ENCODE measurements at places on chromosomes 5 and 9.
A peak's percentile ranks its signal among the peaks of the same experiment; 100 is the strongest.

DNA sequence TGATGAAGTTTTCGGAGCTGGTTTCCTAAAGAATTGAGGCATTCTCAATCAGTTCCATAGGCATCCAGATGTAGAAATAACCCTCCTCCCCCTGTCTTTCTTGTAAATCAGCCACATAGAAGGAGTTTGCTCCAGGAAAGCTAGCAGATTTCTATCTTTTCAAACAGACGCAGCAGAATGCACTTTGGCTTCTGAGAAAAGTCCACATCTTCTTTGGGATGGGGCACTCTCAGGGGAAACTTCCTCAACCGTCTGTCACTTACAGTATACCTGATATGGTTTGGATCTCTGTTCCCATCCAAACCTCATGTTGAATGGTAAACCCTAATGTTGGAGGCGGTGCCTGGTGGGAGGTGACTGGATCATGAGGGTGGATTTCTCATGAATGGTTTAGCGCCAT, 94.1 kb downstream of the SNCAIP start:
- no peak for DNase-seq

DNA sequence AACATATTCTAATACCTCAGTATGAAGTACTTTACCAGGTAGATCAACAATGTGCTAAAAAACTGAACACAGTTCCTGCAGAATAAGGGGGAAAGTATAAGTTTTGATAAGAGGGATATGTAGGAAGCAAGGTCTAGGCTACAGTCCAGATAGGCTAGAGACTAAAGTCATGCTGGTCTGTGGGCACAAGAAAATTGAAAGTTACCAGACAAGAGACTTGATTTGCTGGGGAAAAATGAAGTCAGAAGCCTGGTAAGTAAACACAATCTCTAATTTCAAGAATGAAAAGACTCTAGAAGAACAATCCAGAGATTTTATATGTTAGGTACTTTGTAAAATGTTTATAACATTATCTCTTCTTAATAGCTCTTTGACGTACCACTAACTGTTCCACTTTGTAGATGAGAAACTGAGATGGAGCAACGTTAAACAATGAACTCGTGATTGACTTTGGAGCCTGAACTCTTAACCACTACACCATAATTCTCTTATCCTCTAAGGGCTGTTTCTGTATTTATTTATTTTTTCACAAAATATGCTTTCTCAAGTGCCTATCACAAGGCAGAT, 19.5 kb downstream of the ADAMTS6 start:
- DNase-seq: no peak

DNA sequence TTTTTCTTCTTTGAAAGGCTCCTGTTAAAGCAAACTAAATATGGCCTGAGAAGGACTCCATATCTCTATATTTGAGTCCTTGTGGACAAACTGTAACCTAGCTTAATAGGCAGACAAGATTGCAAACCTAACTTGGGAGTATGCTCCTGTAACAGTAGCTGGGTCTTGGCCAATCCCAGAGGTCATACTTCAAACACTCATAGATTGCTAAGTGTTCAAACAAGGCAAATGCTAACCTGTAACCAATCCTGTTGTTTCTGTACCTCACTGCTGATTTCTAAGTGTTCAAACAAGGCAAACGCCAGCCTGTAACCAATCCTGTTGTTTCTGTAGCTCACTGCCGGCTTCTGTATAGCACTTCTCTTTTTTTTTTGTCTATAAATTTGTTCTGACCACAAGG, 50.6 kb upstream of the CLK4 start:
- no peak for DNase-seq

GRCh38 chr9:107208121-107208520, 75.0 kb upstream of the RAD23B start:
- no peak for DNase-seq

GRCh38 chr5:126917918-126918614, 112.3 kb downstream of the MARCHF3 start:
- no peak for DNase-seq

DNA sequence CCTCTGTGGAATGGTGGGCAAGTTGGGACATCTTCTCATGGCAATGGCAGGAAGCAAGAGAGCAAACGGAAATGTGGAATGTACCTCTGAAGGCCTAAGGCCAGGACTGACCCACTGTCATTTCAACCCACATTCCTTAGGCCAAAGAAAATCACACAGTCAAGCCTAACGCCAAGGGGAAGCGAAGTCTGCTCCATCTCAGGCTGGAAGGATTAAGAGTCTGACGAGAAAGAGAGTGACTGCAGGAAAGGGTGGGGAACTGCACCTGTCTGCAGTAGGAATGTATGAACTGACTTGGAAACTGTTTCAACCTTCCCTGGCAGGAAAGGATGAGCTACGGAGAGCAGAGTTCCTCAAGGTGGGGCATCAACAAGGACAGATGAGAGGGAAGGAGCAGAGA, 90.2 kb upstream of the TAS2R1 start:
- no peak for DNase-seq

DNA sequence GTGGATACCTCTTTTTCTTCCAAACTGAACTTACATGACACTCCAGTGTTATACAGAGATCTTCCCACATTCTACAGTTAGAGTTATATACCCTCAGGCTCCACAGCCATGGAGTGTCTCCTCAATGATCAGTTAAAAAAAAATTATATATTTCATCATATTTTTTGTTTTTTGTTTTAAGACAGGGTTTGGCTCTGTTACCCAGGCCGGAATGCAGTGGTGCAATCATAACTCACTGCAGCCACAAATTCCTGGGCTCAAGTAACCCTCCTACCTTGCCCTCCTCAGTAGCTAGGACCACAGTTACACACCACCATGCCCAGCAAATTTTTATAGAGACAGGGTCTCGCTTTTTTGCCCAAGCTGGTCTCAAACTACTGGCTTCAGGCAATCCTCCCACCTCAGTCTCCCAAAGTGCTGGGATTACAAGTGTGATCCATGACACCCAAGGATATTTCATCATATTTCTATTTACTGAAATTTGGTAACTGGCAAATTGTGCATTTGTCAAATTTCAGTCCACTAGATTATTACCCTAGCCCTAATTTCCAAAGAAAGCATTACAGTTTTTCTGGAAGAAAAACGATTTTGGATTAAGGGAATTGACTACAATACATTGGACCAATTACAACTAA, 18.1 kb upstream of the SCAI start:
- DNase-seq: no peak

DNA sequence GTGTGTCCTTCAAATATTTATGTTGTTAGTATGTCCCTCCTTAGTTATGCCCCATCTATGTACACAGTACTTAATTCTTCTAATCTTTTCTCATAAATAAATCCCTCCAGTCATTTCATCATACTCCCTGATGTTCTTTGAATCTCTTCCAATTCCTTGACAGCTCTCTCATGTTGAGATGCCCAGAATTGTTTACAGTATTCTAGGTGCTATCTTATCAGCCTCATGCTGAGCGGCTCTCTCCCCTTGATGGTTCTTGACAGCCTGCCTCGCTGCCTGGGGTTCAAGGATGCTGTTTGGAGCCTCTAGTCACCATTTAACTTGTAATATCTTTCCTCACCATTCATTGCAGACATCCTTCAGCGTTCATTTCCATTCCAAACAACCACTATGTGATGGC, 799.2 kb downstream of the BRINP1 start:
- DNase-seq: no peak

DNA sequence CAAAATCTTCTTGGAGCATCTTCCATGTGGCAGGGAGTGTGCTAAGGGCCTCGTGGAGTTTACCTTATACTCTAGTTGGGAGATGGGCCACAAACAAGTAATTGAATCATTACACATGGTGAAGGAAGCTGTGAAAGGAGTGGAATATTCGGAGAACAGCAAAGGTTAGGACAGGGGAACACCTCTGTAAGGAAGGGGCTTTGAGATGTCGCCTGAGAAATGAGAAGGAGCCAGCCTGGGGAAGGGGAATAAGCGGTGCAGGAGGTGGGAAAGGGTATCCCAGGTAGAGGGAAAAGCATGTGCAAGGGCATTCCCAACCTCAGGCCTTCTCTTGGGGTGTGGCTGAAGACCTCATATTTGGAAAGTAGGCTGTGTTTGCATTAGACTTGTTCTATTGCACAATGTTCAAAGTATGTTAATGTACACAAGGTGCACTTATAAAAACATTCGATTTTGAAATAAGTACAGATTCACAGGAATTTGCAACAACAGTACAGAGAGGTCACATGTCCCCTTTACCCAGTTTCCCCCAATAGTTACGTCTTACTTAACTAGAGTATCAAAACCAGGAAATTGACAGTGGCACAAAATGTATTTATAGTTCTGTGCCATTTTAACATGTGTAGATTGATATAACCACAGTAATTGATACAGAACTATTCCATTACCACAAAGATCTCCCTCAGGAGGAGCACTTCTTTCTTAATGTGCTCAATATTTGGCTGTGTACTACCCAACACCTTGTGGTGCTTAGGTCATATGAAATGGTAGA, 2.4 kb upstream of the STOM start:
- no peak for DNase-seq

GRCh38 chr5:124365361-124365801, 381.1 kb downstream of the ZNF608 start:
- DNase-seq: no peak

GRCh38 chr5:69213513-69214215, 21.0 kb upstream of the CDK7 start:
- no peak for DNase-seq

GRCh38 chr9:113471566-113471965, 8.0 kb downstream of the RGS3 start:
- no peak for DNase-seq

DNA sequence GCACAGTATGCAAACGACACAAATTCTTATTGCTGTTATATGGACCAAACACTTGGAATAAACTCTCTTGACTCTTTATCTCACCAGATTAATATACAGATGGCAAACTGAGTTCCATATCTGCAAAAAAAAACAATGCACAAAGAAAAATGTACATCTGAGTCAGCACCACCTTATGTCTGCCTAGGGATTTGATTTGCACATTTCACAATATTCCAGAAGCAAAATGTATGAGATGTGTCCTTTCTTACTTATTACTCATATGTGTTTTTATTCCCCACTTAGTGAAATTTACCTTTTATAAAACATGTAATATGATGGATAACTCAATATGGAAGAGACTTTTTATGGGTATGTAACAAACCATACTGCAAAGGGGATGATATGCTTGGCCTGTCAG, 236.9 kb downstream of the GLIS3 start:
- DNase-seq: no peak

GRCh38 chr5:59116231-59116865, 533.5 kb downstream of the RAB3C start:
- DNase-seq: no peak

DNA sequence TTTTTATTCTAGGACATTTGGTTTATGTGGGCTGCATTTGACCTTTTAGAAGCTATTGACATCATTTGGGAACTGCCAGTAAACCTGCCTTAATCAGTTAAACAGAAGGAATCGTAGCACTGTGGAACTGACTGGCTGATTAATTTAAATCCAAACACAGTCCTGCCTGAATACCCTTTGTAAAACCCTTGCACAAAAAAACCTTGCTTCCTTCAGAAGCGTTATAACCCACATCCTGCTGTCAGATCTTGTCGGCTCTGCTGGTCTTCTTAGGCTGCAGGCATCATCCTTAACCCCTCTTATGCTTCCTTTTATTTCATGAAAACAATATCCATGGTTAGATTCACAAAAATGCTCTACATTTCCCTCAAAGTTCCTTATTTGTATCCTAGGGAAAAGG, 46.3 kb downstream of the PAM start:
- no peak for DNase-seq

GRCh38 chr5:169265888-169266287, 35.1 kb downstream of the SLIT3 start:
- no peak for DNase-seq

DNA sequence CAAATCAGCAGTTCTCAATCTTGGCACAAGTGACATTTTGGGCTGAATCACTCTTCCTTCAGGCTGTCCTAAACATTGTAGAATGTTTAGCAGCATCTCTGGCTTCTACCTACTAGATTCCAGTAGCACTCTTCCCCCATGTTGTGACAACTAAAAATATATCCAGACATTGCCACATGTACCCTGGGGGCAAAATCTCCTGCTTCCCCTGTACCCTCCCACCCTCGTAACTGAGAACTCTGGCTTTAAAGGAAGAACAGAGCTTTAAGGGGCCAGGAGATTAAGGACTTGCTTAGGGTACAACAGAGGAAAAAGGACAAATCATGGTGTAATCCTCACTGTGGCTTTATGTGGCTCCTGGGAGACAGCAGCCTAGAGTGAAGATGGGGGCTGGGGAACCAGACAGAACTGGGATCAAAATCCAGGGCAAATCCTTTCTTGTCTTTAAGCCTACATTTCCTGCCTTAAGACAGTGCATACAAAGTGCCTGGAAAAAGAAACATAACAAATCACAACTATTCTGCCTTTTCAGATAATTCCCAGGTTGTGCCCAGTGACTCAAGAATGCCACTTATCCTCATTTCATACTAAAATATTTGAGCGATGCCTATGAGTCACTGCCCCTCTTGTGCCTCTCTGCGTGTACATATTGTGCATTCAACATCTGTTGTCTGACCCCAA, 109.3 kb downstream of the DAPK1 start:
- no peak for DNase-seq

- peak; percentile 45 for DNase-seq
Measured at GRCh38 chr5:154197801-154198491, 7.4 kb downstream of the GALNT10 start.

GRCh38 chr5:176719113-176719739, 71.9 kb downstream of the TSPAN17 start:
- no peak for DNase-seq

- DNase-seq: no peak
Measured at GRCh38 chr5:109399092-109399759, 10.5 kb downstream of the PJA2 start.

DNA sequence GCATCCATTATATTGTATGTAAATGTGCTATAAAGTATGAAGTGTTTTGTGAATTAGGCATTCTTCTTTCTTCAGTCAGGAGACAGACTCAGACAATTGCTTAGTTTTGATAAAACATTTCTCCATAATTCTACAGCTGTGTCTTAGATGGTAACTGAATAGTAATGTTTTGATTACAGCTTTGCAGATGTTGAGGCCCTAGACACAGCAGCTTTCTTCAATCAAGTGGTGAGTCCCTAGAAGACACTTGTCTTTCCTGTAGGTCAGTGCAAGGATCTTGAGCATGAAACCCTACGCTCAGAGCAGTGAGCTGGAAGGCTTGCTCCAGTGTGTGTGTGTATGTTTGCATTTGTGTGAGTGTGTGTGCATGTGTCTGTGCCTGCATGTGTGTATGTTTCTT, 46.8 kb upstream of the CD180 start:
- DNase-seq: no peak

GRCh38 chr9:105295986-105296385, 51.5 kb downstream of the SLC44A1 start:
- DNase-seq: no peak

- no peak for DNase-seq
Measured at GRCh38 chr5:45262061-45262590, 434.1 kb downstream of the HCN1 start.

- no peak for DNase-seq
Measured at GRCh38 chr9:70100362-70100761, 56.7 kb downstream of the MAMDC2 start.

GRCh38 chr5:905139-905642, 12.5 kb downstream of the TRIP13 start:
- no peak for DNase-seq

All from stimulated activated CD8-positive, alpha-beta memory T cell treated with anti-CD3 and anti-CD28 coated beads, Interleukin-4, amount 100 ng/mL, for 1 hour (primary cell).